ENCODE measurements at places on chromosomes 5 and 9.

DNA sequence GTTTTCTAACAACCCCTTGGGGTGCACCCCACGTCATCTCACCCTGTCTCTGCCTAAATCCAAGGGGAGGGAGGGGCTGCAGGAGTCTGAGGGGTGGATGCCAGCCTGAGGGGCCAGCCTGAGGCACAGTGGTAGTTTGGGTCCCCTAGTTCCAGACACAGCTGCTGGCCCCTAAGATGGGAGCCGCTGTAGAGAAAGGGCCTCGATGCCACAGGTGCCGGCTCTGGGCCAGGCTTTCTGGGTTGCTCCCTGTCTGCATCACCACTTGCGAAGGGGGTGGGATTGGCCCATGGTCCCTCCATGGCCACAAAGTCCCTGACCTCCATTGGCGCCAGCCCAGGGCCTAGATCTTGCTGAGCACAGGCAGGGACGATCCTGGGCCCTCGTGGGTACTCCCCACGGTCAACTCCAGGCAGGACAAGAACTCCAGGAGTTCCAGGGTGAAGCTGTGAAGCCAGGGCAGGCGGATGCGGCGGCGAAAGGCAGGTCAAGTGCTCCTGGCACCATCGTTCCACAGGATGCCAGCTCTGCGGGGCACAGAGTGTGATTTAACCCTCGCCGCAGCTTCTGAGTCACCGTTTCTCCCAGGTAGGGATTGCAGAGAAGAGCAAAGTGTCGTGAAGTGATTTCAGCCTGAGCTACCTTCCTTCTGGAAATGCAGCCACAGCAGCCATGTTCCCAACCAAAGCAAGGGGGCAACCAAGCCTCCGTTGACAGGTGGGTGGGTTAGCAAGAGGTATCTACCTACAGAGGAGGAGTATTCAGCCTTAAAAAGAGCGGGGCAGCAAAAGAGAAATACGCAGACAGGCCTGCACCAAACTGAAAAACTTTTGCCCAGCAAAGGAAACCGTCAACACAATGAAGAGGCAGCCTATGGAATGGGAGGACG, 41.6 kb upstream of the EXOC3 start:
- no peak for DNase-seq

DNA sequence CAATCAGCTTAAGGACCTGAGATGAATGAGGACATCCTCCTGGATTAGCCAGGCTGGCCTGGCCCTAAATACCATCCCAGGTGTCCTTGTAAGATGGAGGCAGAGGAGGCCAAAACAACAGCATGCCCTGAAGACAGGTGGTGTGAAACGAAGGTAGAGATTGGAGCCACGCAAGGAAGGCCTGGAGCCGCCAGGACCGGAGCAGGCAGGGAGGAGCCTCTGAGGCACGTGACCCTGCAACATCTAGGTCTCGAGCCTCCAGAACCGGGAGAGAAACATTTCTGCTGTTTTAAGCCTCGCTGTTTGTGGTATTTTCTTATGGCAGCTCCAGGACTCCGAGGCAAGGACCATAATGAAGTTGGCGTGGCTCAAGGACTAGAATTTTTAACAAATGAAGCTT, 9.7 kb upstream of the COL5A1 start:
- DNase-seq, result no peak

DNA sequence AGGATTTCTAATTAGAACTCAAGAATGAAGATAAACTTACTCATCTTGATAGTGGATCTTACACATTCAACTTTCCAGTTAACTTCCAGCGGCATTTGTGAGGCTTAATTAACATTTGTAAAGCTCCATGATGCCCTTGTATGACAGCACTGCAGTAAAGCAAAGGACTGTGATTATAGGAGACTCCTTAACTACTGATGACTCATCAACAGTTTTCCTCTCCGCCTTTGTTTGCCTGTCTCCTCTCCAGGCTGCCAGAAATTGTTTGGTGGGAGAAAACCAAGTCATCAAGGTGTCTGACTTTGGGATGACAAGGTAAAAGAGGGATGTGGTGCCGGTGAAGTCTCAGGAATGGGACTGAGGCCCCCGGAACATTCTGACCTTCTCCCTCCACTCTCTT, 20.4 kb upstream of the CYFIP2 start:
- no peak for DNase-seq

GRCh38 chr5:50440651-50441492, at the start of gene EMB:
EMB (minus strand) TSS chr5:50441288; CDS start chr5:50441151, 137 bp downstream.
- no peak for DNase-seq

DNA sequence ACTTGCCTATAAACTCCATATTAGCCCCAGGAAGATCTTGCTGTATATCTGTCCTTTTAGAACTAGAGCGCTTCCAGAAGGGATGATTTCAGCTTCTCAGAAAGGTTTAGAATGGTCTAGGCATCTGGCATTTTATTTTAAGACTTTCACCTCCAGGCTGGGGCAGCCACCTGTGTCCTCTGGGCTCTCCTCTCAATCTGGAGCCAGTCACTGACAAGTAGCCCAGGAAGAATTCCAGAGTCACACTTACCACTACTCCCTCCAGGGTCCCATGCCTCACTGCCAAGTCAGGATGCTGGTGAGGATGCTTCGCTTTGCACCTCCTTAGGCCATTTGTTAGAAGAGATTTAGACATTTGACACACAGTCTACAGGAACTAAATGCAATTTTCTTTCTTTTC, 20.8 kb downstream of the B4GALT1 start:
- DNase-seq, result no peak

DNA sequence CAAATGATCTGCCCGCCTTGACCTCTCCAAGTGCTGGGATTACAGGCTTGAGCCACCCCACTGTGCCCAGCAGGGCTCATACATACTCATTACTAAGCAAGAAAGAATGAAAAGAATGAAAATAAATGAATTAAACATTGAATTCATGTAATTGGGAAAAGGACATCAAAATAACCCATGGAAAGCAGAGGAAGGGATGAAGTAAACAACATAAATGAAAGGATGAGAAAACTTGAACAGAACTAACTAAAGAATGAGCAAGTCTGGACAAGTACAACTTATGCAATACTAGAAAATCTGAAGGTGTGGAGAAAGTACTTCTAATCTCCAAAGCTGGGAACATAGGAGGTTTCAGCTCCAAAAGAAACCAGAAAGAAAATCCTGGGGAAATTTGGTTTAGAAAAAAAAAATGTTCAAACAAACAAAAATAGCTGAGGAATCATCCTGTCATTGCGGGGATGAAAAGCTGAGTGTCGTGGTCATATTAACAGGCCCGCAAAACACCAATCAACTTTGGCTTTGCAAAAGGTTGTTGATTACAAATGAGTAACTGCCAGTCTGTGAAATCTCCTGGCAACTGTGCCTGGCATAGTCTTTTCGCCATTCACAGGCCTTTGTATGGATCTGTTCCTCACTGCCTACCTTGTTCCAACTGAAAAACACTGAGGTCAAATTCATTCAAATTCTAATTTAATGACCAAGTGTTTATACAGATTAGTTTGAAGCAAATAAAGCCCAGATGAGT, 2.3 kb upstream of the AK3 start:
- DNase-seq, result no peak

- DNase-seq, result no peak
These were observed 180.5 kb upstream of the CLINT1 start for GRCh38 chr5:158039441-158039840.

DNA sequence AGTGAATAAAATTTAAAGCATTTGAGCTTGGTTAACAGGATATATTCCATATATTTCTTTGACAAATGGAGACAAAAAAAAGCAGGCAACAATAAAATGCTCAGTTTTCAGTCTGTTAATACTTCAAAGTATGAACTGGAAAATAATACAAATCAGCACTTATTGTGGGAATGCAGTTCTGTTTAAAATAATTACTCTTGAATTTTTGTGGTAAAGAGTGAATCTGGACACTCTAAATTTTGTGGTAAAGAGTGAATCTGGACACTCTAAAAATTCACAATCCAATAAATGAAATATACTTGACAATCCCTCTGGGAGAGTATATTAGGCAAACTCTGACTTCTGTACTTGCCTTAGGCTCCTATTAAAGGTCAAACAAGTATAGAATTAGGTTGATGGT, 141.9 kb upstream of the RASA1 start:
- no peak for DNase-seq

GRCh38 chr5:59767681-59768151, 125.8 kb downstream of the PDE4D start:
- no peak for DNase-seq

- DNase-seq, result no peak
These were observed 23.0 kb downstream of the ARRDC3 start for GRCh38 chr5:91359962-91360609.

- peak; percentile 37 for DNase-seq
These were observed 3.2 kb upstream of the NFX1 start for GRCh38 chr9:33287087-33287490.

DNA sequence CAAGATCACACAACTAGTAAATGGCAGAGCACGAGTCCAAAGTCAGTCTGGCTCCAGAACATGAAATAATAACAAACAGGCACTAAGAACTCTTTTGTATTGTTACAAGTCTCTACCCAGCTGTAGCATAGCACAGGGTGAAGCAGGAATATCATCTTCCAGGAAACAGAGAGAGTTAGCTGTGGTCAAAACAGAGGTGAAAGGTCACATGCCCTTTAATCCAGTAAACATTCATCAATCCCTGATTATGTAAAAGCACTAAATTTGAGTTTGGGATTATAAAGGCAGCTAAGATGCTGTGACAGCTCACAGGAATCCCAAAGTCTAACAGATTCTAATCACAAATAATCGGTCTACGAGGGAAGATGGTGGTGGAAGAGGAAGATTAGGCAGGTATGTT, 133.0 kb upstream of the ASTN2 start:
- no peak for DNase-seq

- DNase-seq, result no peak
These were observed 35.4 kb downstream of the GPR107 start for GRCh38 chr9:130089141-130089540.

DNA sequence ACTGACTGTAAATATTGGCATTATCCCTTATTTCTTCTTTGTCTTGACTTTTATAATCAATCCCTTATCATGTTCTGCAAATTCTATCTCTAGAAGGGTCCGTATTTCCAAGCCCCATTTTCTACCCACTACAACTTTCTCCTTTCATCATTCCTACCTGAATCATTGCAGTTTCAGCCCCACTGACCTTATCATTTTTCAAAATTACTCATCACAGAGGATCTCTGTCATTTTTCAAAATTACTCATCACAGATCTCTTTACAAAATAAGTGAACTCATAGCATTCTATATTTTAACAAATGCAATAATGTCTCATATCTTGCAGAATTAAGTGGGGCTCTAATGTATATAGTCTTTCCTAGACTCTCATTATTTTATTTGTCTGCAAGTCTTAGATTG, 256.9 kb upstream of the COX7C start:
- no peak for DNase-seq

GRCh38 chr9:135371535-135371934, 108.0 kb upstream of the PPP1R26 start:
- DNase-seq, result no peak

GRCh38 chr5:103894882-103895281, 332.3 kb upstream of the NUDT12 start:
- DNase-seq, result no peak

- no peak for DNase-seq
These were observed 383.4 kb downstream of the MLLT3 start for GRCh38 chr9:20238921-20239320.
